ENCODE measurements at places on chromosomes 5 and 9. TPM values are rescaled to one million over a fixed set of nuclear protein-coding genes. Genes with fewer than 3 reads are reported as not detected.

Gene EGFLAM
- 15.2 TPM for total RNA-seq

Gene PCA3
- 0.39 TPM for total RNA-seq

Gene LHX3
- 0.62 TPM for total RNA-seq

Gene LCN9
- total RNA-seq, result not detected

Gene CANX
- total RNA-seq, result 351 TPM

Gene LCP2
- 8.6 TPM for total RNA-seq

Gene CTNNAL1
- 86.4 TPM for total RNA-seq

Gene FBXL7
- total RNA-seq, result 17.3 TPM

Gene GHR
- total RNA-seq, result 4.7 TPM

Gene RUFY1
- total RNA-seq, result 51.2 TPM

Gene SLC36A3
- total RNA-seq, result 4.2 TPM

Gene NR4A3
- 3.0 TPM for total RNA-seq

Gene PCDHGB3
- total RNA-seq, result 11.3 TPM

Gene DMGDH
- total RNA-seq, result 3.8 TPM

Gene TEK
- 3.2 TPM for total RNA-seq

Gene ARL14EPL
- not detected for total RNA-seq

Gene ADAMTS6
- 25.5 TPM for total RNA-seq

Gene THOC3
- 76.3 TPM for total RNA-seq

Gene ZBTB5
- total RNA-seq, result 33.8 TPM

Gene SNCAIP
- total RNA-seq, result 16.1 TPM

Gene CAMK2A
- 0.24 TPM for total RNA-seq

Gene ISCA1
- 40.9 TPM for total RNA-seq

Gene PCDHGA8
- total RNA-seq, result 8.2 TPM

Gene IRX1
- total RNA-seq, result 0.19 TPM

Gene IL5
- total RNA-seq, result 2.2 TPM

Gene C5orf46
- total RNA-seq, result 6.1 TPM

Gene SLC6A19
- total RNA-seq, result 0.16 TPM

Gene CCL28
- total RNA-seq, result 5.6 TPM

Gene BARX1
- 8.6 TPM for total RNA-seq

Gene PCDHGC5
- total RNA-seq, result 4.9 TPM

Gene LEAP2
- 4.1 TPM for total RNA-seq

Gene C6
- 9.4 TPM for total RNA-seq

Gene PCAT7
- total RNA-seq, result 5.4 TPM

Gene PKD2L2
- 7.4 TPM for total RNA-seq

Gene CHSY3
- 4.8 TPM for total RNA-seq

Gene SLC46A2
- total RNA-seq, result 2.4 TPM

Gene SLC45A2
- 1.6 TPM for total RNA-seq

Gene SH3TC2
- total RNA-seq, result 130 TPM

Gene LCN6
- 11.3 TPM for total RNA-seq

Gene HBEGF
- total RNA-seq, result 23.9 TPM

Gene F2R
- 29.9 TPM for total RNA-seq

All from testis (tissue), 5 donors.